ENCODE measurements at places on chromosomes 3 and 15.
A peak's percentile ranks its signal among the peaks of the same experiment; 100 is the strongest.

DNA sequence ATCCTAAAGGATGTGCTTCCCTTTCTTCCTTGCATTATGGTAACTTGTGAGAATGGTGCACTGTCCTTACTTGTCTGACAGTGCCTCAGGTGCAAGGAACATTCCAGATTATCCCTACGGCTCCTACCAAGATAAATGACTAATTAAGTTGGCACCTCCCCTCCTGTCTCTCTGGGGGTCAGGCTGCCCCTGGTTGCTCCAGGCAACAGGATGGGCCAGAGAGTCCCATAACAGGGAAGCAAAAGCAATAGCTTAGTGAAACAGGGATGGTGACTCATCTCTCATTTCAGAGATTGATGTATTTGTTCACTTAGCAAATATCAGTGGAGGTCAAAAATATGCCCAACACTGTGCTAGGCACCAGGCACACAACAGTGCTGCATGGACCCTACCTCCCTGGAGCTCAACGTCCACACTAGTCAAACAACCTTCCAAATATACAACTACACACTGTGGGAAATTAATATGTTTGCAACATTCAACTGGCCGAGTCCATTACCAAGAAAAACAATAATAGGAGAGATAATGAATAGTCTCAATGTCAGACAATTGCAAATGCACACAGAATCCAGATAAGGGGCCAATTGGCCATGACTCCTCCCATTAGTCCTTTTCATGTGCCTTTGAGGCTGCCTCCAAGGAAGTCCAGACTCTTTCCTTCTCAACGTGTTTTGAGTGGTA is 249.0 kb downstream of the TLE3 start:
- DNase-seq: no peak

- DNase-seq: no peak
Observed at GRCh38 chr3:102181175-102181920, 253.5 kb upstream of the ZPLD1 start.

DNA sequence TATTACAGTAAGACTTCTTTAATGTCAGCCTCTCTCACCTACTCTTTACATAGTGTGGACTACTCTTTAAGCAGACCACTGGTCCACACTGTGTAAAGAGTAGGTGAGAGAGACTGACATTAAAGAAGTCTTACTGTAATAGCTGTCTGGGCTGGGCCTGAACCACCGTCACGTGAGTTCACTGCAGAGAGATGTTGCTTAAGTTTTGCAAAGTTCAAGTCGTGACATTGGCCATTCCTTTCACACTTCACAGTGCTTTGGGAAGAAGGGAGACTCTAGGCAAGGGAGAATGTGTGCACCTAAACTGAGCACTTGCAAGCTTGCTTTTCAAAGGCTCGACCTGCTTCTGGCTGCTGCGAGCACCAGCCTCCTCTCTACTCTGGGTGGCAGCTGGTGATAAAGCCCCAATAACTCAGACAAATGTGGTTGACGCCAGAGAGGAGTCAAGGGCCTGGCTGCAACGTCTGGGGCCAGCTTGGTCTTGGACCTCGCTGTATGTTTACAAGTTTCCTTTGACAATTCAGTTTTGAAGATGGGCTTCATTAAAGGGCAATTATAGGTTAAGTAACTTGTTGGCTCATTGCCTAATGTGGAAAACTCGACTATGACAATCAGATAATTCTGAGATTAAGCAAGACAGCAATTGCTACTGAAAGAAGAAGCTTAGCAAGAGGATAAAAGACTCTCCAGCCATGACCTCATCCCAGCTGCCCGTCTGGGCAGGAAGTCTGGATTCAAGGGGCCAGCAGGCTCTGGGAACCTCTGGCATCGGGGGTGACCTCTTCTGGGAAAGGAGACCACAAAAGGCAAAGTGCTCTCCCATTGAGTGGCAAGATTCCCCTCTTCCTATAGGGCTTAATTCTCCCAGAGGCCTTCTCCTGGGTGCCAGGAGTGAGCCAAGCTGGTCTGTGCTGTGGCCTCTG is 242.1 kb upstream of the TLE3 start:
- no peak for DNase-seq

GRCh38 chr3:124299831-124300230 is 307.9 kb upstream of the ROPN1 start:
- DNase-seq: no peak

- DNase-seq: peak; percentile 30
Observed at GRCh38 chr3:124812291-124813265, 74.6 kb downstream of the ITGB5 start.

GRCh38 chr15:37536967-37537605 is 397.4 kb upstream of the TMCO5A start:
- DNase-seq: no peak

- DNase-seq: no peak
Observed at GRCh38 chr3:8550611-8551010, 49.0 kb downstream of the LMCD1 start.

DNA sequence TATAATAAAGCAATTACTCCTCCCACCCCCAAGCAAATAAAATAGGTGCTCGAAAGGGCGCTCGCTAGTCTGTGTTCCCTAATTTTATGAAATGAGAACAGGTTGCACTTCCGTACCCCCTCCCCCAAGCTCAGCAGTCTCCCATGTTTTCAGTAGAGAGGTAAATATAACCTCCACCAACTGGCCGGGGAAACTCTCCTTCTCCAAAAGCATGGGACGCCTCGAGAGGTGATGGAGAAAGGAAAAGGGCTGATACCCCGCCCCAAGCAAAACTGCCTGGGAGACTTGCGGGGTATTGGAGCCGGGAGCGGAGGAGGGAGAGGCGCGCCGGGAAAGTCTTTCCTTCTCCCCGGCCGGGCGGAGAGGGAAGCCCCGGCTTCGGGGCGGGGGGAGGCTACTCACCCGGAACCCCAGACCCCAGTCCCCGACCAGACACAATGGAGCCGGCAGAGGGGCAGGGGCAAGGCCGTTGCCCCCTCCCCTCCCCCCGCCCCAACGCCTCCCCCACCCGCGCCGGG is 605 bp downstream of the DCUN1D1 start:
- no peak for DNase-seq

- no peak for DNase-seq
Observed at GRCh38 chr15:39497759-39498565, 82.9 kb upstream of the THBS1 start.

DNA sequence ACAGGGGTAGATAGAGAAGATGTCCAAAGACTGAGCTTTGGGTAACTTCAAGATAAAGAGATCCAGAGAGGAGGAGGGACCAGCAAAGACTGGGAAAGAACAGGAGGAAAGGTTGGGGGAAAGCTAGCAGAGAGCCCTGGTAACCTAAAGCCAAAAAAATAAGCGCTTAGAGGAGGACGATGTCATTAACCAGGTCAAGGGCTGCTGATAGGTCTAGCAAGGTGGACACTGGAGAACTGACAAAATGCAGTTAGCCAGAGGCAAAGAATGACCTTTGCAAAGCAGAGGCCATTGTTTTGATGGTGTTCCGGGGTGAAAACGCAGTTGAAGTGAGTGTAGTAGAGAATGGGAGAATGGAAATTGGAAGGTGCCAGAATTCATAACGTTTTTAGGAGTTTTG is 39.7 kb downstream of the FAM43A start:
- DNase-seq: no peak

- DNase-seq: no peak
Observed at GRCh38 chr3:136919799-136920580, 37.8 kb upstream of the IL20RB start.

DNA sequence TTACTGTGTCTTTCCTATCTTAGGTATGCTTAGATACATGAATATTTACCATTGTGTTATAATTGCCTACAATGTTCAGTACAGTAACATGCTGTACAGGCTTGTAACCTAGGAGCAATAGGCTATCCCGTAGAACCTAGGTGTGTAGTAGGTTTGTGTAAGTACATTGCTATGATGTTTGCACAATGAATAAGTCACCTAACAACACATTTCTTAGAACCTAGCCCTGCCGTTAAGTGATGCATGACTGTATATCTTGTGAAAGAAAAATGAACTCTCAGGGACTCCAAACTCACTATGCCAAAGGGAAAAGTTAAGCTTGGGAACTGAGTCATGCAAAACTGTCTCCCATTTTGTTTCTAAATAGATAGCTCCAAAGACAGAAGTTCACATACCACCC is 91.5 kb upstream of the ACP3 start:
- DNase-seq: no peak

- DNase-seq: no peak
Observed at GRCh38 chr15:36673039-36673438, 93.6 kb downstream of the CDIN1 start.

GRCh38 chr3:123021996-123022510 is 5.5 kb downstream of the SEMA5B start:
- DNase-seq: no peak

DNA sequence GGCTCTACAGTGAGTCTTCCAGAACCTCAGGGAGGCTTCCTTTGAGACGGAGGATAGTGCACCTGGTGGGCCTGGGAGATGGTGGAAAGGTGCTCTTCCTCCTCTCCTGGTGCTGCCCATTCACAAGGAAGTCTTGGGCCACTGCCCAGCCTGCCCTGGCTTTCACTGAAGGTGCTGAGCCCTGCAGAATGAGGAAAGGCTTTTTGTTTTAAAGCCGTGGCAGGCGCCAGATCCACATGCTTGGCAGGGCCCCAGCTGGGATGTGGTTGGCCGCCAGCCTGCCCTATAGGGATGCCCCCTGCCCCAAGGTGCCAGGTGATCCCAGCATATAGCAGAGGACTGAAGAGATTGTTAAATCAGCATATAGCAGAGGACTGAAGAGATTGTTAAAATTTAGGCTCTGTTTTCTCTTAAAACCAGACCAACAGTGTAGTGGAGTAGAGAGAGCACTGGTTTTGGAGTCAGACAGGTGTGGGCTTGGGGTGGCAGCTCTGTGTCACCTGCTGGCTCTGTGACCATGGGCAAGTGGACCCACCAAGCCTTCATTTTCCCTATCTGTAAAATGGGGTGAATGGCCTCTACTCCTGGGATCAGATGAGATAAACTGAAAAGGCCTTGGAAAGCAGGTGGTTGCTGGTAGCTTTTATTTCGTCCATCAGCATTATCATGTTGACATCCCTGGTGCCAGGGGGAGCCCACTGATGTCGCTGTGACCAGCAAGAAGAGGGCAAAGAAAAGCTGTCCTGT is 53.3 kb downstream of the SLC6A6 start:
- DNase-seq: no peak

DNA sequence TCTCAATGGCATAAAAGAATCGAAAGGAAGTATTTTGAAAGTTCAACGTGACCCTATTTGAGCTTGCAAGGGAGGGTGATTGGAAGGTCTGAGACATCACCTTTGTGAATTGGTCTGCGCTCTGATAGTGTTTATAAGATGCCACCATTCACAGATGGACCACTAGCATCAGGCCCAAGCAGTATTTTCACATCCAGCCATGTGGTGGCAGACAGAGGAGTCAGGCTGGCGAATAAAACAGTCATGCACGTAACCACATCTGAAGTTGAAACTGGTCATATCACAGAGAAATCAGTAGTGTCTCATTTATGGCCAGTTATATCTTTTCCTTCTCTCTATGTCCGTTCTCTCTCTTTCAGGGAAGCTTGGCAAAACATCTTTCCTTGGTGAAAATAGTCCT is 170.1 kb upstream of the ONECUT1 start:
- DNase-seq: no peak

DNA sequence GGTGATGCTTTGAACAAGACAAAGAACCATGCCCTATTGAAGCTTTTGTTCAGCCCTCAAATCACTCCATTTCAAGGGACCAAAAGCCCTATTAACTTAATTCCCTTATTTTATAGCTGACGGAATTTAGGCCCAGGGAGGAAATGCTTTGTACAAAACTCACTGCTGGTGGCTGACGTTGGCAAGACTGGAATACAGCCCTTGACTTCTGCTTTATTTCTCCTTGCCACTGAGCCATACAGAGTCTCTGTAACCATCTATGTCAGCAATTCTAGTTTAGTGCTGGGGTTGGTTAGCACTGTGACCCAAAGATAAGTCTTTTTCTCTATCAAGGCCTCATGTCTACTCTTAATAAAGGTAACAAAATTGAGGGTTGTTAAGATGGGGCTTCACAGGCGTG is 316.1 kb upstream of the TPRG1 start:
- DNase-seq: no peak

DNA sequence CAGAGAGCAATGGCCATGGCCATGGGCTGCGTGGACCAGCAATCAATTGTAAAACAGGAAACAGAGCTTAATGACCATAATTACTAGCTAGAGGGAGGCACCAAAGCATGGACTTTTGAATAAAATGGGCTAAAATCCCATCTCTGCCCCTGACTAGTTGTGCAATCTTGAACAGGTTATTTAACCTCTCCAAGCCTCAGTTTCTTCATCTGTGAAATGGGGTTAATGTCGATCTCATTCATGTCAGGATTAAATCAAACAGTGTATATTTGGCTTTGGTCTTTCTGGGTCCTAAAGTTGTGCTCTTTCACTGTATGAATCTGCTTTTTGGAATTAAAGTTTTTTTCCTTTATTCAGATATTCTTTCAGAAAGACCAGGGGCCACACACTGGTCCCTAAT is 36.1 kb downstream of the ABTB1 start:
- DNase-seq: no peak

GRCh38 chr15:92454555-92455105 is 60.9 kb downstream of the ST8SIA2 start:
- no peak for DNase-seq

- DNase-seq: no peak
Observed at GRCh38 chr3:31555204-31555603, 22.5 kb downstream of the STT3B start.

DNA sequence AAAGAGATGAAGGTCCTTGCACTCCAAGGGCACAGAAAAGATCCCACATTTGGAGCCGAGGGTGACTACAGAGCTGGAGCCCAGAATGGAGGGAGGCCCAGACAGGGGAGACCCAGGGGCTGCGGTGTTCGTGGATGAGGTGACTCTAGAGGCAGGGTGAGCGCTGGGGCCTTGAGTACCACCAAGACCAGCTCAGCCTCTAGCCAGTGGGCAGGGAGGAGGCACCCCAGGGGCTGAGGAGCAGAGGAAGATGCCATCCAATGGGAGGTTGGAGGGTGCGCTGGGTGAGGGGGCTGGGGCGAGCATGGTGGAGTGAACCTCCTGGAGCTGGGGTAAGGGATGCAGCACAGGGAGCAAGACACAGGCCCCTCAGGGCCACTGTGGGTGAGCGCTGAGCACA is 13.3 kb downstream of the RRP9 start:
- DNase-seq: no peak
